Stimulated activated CD4-positive, alpha-beta T cell treated with anti-CD3 and anti-CD28 coated beads, Interleukin-4, amount 100 ng/mL, for 48 hours (primary cell): ENCODE measurements at places on chromosomes 7 and 10.

DNA sequence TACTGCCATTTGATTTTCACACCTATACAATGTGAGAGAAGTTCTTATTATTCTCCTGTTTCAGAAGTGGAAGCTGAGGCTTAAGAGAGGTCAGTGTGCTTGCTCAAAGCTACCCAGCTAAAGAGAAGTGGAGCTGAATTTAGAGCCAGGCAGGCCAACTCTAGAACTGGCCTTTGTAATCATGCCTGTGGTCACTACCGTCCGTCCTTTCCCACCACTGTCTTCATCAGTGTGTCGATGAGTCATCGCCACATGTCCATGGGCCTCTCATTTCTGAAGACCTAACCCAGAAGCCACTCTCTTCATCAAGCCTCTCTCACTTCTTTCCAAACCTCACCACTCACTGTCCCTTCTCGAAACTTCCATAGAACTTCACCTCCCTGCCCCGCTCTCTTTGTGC lies 237.8 kb downstream of the KIAA1217 start:
- DNase-seq = no peak

DNA sequence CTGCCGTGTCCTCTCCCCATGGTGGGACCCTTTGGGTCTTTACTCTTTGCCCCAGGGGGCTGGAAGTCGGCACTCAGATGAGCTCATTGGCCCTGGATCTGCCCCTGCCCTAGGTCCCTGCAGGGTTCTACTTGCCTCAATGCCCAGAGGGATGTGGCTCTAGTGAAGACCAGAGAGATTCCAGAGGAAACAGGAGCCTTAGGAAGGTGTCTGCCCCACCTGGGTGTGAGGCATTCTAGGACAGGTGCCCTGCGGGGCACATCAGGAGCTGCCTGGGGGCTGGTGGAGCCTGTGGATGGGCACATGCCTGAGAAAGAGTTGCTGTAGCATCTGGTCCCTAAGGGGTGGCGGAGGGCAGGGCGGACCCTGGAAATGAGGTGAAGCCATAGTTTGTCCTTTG lies 128.6 kb downstream of the ADCY1 start:
- no peak for DNase-seq

DNA sequence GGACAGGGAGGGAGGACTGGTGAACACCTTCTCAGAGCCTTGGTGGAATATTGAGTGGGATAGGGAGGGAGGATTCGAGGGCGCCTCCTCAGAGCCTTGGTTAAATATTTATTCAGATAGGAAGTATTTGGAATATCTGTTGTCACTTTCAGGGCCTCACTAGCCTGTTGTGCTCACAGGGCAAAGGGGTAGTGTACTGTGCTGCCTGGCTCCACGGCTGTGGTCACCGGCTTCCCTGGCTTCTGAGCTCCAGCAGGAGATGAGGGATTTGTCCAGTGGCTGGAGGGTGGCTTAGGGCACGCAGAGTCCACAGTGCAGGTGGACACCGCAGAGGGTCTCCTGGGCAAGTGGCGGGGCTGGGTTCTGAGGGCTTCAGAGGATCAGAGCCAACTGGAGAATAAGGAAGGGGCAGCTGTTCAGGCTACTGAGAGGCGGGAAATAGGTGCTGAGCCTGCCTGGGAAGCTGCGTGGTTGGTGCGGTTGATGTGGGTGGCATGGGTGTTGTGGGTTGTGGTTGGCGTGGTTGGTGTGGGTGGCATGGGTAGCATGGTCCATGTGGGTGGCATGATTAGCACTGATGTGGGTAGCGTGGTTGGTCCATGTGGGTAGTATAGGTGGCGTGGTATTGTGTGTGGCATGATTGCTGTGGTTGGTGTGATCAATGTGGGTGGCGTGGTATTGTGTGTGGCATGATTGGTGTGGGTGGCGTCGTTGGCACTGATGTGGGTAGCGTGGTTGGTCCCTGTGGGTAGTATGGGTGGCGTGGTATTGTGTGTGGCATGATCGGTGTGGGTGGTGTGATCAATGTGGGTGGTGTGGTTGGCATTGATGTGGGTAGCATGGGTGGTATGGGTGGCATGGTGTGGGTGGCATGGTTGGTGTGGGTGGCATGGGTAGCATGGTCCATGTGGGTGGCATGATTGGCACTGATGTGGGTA lies 16.7 kb downstream of the INPP5A start:
- DNase-seq = no peak

DNA sequence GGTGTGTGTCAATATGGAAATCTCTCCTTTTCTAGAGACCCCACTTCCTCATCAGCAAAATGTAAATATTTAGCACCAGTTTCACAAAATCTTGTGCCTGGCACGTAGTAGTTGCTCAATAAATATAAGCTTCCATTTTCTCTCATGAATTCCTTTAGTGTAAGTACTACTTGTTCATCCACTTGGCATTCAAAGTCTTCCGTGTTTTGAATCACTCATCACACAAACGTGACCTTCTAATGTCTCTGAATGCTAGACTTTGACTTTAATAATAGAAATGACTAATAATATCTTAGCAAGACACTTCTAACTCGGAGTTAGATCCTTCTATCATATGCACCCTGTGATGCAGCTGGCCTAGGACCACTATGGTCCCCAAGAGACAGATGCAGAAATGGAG lies 168.7 kb upstream of the ZNF32 start:
- DNase-seq = no peak

- DNase-seq = no peak
Observed at GRCh38 chr10:119207713-119208552, 562 bp downstream of the GRK5 start.

DNA sequence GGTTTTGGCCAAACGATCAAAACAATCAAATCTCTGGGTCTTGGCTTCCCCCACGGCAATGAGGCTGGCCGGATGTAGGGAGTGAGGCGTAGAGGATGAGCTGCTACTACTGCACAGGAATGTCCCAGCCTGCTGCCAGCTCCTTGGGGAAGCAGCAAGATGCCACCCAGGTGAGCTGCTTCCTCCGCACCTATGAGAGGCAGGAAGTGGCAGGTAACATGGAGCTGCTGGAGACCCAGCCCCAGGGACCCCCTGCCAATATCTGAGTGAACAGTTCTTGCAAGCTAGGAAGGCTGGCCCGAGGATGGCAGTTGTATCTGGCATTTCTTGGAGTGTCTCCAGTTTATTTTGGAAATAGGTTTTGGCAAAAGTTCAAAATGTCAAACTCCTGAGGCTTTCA lies 413.5 kb downstream of the DNAJB6 start:
- no peak for DNase-seq
